ENCODE measurements at places on chromosomes 5 and 9.

DNA sequence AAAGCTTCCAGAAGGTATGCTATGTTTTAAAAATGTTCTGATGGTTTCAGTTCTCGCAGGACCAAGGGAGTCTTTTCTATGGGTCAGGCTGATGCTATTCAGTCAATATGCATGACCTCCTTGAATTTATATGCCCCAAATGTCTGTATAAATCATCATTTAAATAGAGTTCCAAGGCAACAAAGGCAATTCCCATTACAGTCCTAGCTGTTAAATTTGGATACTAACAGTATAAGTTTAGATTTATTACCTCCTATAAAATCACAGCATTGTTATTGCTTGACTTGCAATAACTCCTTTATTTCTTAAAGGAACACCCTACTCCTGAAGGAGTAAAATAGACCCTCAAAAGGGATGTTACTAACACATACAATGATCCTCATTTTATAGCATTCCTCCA lies 387.7 kb upstream of the CHD1 start:
- DNase-seq, result no peak

DNA sequence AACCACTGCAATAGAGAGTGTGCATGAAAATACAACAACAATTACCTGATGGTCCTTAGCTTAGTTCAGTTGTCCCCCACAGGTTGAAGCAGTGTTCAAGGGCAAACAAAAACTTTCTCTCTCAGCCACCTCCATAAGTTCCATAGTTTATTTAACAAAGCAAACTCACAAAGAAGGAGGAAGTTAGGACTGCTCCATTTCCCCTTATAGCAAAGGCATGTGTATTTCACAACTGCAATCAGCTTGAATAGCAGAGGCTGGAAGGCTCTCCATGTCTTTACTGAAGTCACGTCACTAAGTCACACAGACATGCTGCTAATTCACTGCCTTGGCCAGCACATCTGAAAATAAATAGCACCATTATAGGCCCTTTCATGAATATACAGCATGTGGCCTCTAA lies 43.3 kb downstream of the DOCK8 start:
- DNase-seq, result no peak

DNA sequence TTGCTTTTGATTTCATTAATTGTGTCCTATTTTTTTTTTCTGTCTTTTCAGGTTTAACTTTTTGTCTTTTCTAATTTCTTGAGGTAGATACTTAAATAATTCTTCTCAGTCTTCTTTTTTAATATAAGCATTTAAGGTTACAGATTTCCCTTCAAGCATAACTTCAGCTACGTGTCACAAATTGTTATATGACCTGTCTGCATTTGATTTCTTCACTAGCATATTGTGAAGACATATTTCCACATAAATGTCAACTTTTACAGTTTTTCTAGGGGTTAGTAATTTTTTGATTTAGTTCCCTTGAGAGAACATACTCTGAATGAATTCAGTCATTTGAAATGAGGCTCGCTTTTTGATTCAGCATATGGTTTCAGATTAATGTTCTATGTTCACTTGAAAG lies 35.6 kb downstream of the RASA1 start:
- no peak for DNase-seq

DNA sequence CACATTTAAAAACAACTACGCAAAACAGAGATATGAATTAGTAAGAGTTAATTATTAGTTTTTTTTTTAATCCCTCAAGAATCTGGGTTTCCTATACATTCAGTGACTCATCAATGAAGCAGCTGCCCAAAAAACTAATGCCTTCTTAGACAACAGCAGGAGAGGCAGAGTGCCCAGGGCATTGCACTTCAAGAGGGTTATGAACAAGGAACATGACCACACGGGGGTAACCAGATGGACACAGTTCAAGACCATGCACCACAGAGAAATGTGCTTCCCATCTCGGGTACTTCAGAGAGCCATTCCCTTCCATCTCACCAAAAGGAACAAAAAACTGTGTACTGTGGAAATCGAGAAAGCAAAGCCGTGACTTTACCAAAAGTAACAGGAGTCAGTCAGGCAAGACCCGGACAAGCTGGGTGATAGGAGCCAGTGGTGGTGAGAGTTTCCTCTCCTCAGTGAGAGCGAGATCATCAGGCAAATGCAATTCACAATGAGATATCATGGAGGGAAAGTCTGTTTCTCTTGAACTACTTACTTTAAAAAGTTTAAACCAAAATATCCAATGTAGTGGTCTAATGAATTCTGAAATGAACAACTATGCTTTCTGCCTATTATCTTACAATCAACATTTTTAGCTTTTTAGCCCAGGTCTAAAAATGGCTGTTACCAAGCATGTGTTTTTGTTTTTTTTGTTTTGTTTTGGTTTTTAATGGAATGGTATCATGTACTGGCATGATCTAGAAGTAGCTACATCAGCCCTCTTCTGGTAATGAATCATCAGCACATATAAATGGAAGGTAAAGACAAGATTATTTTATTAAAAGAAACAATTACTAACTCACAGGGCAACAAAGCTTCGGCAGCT lies 192.1 kb downstream of the TSSK1B start:
- no peak for DNase-seq

DNA sequence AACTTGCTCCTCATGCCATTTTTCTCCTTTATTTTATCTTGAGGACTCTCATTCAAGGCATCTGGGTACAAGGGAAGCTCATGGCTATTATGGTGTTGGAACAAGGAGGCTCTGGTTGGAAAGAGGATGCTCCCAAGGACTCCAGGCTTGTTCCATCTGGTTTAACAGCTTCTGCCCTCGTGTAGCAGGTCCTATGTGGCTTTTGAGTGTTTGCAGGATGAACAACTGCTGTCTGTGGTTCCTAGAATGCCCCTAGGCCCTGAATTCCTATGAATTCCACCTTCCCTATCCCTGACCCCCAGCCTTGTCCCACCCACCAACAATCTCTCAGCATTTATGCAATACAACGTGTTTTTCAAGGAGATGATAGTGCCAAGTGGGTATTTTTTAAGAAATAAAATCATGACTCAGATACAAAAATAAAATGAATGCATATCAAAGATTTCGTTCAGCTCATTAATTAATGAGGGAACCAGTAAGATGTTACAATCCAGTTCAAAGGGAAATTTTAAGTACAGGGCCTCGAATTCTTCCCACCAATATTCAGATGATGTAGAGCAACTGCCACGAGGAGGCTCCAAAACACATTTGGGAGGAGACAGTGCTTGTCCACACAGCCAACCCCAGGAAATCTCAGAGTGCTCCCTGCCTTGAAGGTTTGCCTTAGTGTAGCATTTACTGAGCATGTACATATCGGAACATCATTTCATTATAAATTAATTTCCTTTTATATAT lies 182.0 kb downstream of the MUSK start:
- no peak for DNase-seq

All from adipocyte (in vitro differentiated cells).